ENCODE measurements at places on chromosomes 5 and 9.

GRCh38 chr5:127650022-127650421 is 1.1 kb downstream of the CTXN3 start:
- DNase-seq = no peak

DNA sequence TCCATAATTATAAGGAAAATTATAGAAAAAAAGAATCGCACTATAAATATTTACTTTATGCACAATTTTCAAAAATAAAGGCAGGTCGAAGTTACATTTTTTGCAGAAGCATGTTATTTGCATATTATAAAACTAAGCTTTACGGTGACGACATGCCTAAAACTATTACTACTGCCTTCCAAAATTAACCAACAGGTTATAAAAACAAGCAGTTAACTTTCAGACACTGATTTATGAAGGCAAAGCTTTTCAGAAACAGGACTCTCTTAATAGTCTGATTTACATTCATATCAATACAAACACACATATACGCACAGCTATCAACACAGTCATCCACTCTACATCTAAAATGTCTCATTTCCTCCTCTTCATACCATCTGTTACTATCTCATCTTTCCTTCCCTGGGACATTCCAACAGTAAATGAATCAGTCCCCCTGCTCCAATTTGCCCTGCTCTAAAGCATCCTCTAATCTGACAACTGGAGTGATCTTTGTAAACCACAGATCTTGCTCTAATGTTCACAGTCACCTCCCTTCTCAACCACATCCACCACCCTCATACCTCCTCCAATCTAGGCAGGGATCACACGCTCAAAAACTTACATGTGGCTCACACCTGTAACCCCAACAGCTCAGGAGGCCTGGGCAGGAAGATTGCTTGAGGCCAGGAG is 21.6 kb downstream of the FBXW11 start:
- DNase-seq = no peak

- DNase-seq = no peak
Observed at GRCh38 chr5:103927739-103928138, 365.1 kb upstream of the NUDT12 start.

- DNase-seq = no peak
Observed at GRCh38 chr9:91047529-91047928, 245.9 kb downstream of the SYK start.

DNA sequence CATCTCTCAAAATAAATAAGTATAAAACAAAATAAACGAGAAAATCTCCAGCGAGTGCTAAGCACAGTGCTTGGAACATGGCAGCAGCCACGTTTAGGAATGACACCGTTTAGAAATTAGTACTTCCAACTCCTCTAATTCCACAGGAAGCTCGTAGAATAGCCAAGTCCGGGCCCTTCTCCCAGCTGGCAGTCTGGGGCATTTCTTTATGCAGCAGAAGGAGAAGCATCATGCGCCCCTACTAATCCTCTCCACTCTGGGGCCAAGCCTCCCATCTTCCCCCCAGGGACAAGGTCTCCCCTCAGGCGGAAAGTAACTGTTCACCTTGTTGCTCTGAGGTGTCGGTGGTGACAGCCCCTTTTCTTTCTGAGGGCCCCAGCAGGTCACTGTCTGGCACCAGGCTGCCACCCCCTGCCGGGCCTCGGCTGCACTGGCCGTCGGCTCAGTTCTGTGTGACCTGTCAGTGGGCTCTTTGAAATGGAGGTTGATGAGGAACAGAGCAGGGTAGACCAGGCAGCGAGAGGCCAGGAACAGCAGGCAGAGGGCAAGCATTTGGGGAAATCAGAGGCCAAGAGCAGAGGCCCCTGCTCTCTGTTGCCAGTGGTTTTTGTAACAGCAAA is 113.5 kb upstream of the WWC1 start:
- no peak for DNase-seq

- DNase-seq = no peak
Observed at GRCh38 chr5:103414604-103415003, 148.0 kb downstream of the NUDT12 start.

DNA sequence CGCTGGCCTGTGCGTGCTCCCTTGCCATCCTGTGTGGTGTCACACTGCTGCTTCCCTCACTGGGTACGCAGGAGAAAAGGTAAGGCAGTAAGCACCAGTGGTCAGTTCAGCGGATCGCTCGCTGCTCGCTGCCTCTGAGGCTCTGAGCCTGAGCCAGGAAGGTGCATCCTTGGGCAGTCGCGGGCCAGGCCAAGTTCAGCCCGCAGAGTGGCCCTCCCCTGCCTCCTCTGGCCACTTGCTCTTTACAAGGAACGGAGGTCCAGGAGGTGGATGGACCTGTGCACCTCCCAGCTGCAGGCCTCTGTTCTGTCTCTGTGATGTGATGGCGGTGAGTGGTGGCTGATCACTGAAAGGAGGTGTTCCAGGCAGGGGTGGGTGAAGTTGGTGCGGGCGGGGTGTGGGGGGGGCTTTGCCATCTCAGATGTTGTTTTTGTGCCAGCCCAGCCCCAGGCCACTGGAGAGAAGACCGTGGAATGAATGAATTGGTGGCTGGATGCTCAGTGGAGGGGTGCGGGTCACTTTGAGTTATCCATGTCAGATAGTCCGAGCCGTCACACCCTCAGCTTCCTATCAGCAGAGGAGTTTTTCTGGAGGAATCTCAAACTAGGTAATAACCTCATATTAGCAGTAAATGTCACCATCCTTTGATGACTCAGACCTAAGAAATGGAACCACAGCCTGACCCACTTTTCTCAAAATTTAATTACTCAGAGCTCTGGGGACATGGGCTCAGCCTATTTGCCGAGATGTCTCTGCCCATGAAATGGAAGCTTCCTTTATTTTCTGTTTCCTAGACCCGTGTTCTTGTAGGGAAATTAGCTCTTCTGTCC is 7.3 kb downstream of the COL5A1 start:
- no peak for DNase-seq

- DNase-seq = no peak
Observed at GRCh38 chr9:17075758-17076485, 58.9 kb upstream of the CNTLN start.

GRCh38 chr5:177412603-177413233 is 3.4 kb upstream of the F12 start:
- no peak for DNase-seq

- no peak for DNase-seq
Observed at GRCh38 chr9:127519301-127520166, 68.2 kb downstream of the LRSAM1 start.

DNA sequence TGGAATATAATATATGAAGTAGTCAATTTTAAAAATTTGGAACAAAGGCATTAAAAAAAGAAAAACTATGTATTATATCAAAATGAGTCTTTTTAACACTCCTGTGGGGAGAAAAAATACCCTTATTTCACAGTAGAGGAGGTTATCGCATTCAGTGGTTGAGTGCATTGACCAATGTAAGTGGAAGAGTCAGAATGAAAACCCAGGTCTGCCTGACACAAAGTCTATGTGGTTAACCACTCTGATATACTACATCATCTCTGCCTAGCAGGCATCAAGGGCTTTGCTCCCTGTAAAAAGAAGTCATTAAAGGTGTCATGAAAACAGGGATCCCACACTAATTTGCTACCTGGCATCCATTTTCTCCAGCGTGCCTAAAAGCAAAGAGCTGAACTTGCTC is 417.2 kb upstream of the C9orf72 start:
- DNase-seq = no peak

DNA sequence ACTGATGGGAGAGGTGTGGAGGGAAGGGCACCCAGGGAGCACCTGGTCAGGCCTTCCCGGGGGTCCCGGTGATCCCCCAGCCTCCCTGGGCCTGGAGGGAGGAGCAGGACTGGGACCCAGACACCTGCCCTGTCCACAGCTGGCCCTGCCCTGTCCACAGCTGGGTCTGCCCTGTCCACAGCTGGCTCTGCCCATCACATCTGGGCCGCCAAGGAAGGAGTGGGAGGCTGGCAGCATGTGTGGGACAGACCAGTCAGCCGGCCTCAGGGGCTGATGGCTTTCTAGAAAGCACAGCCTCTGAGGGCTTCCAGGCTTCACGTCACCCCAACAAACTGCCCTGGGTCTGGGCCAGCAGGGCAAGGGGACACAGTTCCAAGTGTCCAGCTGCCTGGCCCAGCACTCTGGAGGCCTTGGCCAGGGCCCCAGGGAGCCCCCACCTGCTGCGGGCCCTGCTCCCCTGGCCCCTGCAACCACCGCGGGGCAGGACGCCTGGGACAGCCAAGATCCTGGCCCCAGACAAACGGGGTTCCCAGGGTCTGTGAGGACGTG is 12.2 kb downstream of the DNLZ start:
- no peak for DNase-seq

DNA sequence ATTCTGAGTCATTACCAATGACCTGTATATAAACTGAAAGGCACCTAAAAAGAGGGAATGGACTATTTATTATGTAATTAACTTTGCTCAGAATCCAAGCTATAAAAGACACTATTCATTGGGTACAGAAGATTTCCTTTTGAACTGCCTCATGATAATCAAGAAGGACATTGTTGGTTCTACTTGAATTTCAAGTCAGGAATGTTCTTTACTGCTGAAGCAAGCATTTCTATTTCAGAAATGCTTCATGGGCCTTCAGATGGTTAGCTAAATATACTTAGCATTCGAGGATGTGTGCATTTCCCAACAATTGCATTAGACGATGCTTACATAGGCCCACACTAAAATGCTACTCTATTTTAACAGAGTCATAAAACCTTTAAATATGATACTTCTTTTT is 658.2 kb upstream of the DMAC1 start:
- no peak for DNase-seq

GRCh38 chr5:173010547-173011464 is 27.2 kb downstream of the ATP6V0E1 start:
- peak; percentile 19 for DNase-seq

- DNase-seq = no peak
Observed at GRCh38 chr9:125202846-125203618, 2.7 kb downstream of the RABEPK start.

- no peak for DNase-seq
Observed at GRCh38 chr9:130054325-130054786, 650 bp downstream of the GPR107 start.

- DNase-seq = no peak
Observed at GRCh38 chr5:154271936-154272514, 81.5 kb downstream of the GALNT10 start.

GRCh38 chr9:137351781-137352501 is 49.9 kb upstream of the NRARP start:
- no peak for DNase-seq

DNA sequence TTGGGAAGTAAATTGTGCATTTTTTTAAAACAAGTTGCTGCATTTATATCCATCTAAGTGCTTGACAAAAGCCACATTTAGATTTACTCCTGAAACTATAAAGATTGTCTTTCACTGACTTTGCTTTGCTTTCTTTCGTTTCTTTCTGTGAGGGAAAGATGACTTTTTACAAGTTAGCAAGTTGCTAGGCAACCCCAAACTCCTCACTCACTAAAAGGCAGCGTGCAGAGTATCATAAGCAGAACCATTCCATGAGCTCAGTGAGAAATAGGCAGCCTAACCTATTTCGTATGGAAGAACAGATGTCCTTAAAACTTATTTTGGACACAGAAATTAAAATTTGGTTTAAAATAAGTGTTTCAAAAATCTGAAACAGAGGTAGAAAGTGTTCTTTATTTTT is 29.0 kb downstream of the KLF9 start:
- no peak for DNase-seq

GRCh38 chr9:115024925-115025535 is 92.9 kb downstream of the TNC start:
- no peak for DNase-seq

- DNase-seq = no peak
Observed at GRCh38 chr9:21854594-21854993, 52.2 kb downstream of the MTAP start.

DNA sequence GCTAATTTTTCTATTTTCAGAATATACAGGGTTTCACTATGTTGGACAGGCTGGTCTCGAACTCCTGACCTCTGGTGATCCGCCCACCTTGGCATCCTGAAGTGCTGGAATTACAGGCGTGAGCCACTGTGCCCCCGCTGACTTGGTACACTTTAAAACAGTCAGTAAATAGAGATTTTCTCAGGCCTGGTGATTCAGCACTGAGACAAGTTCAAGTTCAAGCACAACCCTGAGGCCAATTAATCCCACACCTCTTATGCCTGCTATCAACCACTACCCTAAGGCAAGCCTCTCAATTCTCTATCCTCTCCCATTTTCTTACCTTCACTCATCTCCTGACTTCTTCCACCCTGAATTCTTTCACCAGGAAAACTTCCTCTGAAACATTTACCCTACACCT is 18.9 kb downstream of the MUSK start:
- no peak for DNase-seq

DNA sequence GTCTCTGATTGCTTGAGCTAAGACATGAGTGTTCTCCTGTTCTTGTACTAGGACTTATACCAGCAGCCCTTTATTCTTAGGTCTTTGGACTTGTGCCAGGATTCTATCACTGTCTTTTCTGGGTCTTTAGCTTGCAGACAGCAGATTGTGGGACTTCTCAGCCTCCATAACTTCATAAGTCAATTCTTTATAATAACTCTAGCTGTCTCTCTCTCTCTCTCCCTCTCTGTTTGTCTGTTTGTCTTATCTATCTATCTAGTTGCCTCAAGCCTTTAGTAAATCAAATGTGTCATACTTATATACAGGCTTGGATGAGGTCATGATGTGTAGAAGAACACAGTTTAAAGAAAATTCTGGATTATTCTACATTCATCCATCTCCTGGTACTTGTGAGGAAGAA is 11.5 kb upstream of the ANKRD55 start:
- no peak for DNase-seq

DNA sequence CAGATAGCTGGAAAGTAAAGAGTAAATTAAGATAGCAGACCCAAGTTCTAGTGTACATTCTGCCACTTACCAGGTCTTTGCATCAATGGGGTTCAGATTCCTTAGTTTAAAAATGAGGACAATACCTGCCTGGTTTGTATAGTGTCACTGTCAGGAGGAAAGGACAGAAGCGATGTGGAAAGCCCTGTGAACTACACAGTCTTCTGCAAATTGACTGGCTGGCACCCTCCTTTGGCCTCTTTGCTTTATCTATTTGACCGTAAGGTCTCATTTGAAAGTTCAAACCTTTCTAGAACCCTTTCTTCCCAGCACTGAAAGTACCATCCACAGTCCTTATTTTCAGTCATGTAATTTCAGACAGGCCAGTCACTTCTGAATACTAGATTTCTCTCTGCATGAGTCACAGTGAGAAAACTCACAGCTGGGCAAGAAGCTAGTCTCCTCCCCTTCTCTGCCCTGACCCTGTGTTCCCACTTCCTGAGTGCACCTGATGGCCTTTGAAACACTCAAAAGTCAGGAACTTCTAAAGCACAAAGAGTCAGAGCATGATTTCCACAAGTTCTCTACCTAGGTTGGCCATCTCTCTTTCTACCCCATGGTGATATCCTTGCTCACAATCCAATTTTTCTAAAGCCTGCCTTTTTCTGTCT is 91.3 kb upstream of the RASEF start:
- DNase-seq = no peak

DNA sequence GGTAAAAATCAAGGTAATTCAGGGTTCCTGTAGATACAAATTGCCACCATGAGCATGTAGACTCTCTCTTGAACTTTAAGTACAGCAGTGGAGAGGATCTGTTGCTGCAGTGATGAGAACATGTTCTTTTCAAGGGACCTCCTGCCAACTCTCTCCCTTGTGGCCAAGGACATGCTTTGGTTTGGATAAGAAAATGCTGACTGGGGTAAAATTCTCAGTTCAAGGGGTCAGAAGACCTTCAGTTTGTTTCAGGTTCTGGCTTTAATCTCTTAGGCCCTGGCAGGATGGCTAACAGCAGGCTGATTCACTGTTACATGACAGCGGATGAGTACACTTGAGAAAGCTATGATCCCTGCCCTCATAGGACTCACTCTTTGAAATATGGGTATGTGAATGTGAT is 299.2 kb upstream of the NMUR2 start:
- DNase-seq = no peak

- no peak for DNase-seq
Observed at GRCh38 chr5:179292681-179293635, 52.3 kb downstream of the ADAMTS2 start.

- DNase-seq = no peak
Observed at GRCh38 chr9:88996921-88997235, 5.6 kb downstream of the S1PR3 start.
